ENCODE measurements at places on chromosomes 3 and 15.
A peak's percentile ranks its signal among the peaks of the same experiment; 100 is the strongest.

- no peak for DNase-seq
Observed at GRCh38 chr15:84899750-84900149, 15.3 kb downstream of the SLC28A1 start.

DNA sequence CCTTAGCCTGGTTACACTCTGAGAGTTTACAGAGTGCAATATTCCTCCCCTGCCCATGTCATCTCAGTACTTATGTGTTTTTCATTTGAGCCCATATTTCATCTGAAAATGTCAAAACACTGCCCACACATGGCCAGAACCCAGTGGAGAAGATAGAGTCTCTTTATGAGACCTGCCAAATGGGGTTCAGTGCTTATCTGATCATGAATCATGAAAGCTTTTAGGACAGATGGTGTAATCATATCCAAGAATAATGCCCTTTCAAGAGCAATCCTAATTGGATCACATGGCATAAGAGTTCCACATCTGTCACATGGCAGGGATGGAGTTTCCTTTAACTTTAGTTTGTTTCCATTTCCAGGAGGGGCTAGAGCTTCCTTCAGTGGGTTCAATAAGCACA lies 77.2 kb upstream of the AGBL1 start:
- DNase-seq = no peak

GRCh38 chr3:117350371-117350770 lies 640.8 kb downstream of the TUSC7 start:
- no peak for DNase-seq

DNA sequence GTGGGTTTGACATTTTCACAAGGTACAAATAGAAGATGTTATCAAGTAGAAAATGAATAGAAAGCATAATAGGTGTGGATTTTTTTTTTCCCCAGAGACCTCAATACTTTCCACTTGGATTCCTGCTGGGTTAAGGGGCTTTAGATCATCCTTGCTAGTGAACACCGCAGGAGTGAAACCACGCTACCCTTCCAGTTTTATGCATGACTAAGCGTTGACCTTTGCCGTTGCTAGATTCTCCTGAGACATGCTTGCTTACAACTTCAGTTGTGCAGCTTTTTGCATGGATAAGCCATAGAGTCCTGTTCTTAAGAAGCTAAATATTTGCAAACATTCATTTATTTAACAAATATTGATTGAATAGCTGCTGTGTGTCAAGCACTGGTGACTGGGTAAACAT lies 299.7 kb upstream of the LMCD1 start:
- peak; percentile 1 for DNase-seq

DNA sequence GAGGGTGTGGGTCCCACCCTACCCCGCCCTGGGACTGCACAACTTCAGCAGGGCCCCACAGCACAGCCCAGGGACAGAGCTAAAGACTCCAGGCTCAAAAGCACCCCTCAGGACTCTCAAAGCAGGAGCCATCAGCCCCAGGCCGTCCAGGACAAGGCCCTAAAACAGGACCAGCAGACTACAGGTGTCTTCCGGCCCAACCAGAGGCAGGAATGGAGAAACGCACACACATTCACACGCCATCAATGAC lies 26.1 kb downstream of the ATRIP start:
- DNase-seq = no peak

DNA sequence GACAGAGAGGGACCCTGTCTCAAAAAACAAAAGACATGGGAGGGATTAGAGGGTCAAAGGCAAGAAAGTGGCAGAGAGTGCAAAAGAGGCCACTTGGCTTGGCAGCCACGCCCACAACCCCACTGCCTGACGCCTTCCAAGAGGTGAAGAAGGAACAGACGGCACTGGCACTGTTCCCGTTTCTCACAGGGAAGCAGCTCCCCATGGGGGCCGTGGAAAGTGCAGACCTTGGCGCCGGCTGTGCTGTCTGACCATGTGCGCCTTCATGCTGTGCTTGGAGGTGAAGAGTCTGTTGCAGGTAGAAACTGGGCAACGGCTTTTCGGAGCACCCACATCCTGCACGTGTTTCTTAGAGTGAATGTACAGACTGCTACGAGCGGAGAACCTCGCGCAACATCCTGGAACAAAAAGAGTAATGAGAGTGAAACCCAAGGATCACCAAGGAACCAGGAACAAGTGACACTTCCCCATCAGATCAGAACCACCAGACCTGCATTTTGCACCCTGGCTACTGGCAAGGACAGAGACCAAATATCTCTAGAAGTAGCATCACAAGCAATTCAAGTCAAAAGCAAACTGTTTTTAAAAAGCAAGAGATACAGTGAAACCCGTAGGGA lies 9.7 kb downstream of the ZXDC start:
- no peak for DNase-seq

DNA sequence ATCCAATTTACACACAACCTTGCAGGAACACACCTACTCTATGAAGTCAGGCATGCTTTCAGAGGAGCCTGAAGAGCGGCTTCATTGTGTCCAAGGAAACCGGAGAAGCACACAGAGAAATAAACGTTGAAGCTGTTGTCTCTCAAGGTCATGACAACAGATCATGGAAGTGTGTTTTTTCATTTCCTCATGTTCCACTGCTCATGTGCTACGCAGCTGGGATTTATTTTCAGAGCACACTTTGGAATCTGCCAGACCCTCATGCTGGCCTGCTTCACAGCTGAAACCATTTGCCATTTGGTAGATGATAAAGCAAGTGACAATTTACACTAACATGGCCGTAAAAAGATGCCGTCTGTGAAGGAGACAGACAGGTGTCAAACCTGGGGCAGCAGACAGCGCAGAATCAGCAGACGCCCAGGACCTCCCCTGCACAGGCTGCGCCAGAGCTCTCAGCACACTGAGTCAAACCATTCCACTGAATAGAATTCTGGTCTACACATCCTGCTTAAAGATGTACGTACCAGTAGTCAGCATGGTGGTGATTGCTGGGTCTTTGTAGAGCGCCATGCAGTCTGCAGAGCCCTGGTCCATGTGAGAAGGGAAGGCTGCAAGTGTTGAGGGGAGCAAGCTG lies 99.3 kb downstream of the ARNT2 start:
- DNase-seq = no peak

GRCh38 chr15:39078026-39078425 lies 502.9 kb upstream of the THBS1 start:
- no peak for DNase-seq

GRCh38 chr3:156413293-156413892 lies 141.5 kb downstream of the SSR3 start:
- no peak for DNase-seq

All from NCI-H2081 (cell line).